ENCODE measurements at places on chromosomes 3 and 15.

GRCh38 chr3:129514110-129514509 lies 14.3 kb upstream of the RHO start:
- DNase-seq = no peak

DNA sequence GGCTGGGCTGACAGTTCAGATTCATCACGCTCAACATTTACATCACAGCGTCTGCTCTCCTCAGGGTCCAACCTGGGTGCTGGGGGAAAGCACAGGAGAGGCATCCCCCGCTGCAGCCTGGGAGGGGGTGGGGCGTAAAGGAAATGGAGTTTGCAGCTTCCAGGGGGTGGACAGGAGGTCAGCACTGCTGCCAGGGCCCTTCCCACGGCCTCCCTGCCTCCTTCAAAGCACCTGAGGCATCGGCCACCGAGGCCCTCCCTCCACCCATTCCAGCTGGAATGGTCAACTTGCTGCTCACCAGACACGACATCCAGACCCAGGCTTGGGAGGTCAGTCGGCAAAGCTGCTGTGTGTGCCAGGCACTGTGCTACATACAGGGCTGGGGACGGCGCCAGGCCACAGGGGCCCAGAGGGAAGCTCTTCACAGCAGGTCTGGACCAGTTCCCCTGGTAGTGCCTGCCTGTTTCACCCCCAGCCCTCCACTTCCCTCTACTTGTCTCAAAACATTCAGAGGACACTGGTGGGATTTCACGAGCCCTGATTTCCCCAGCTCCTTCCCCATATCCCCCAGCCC lies 120.7 kb downstream of the ANP32A start:
- DNase-seq = no peak

GRCh38 chr3:14324224-14324944 lies 78.0 kb upstream of the SLC6A6 start:
- DNase-seq = peak; percentile 2

GRCh38 chr3:161171113-161171512 lies 50.0 kb upstream of the NMD3 start:
- DNase-seq = peak; percentile 94

- peak; percentile 64 for DNase-seq
Measured at GRCh38 chr3:101077361-101078011, 84.3 kb upstream of the ABI3BP start.

All from brain microvascular endothelial cell (primary cell).